Naive thymus-derived CD8-positive, alpha-beta T cell (primary cell): ENCODE measurements at places on chromosomes 16 and 17. TPM values are rescaled to one million over a fixed set of nuclear protein-coding genes. Genes with fewer than 3 reads are reported as not detected.

Gene ZPBP2
- polyA plus RNA-seq = not detected

Gene CACNG4
- polyA plus RNA-seq = not detected

Gene DNAI2
- 0.28 TPM for polyA plus RNA-seq

Gene MYADML2
- polyA plus RNA-seq = not detected

DNA sequence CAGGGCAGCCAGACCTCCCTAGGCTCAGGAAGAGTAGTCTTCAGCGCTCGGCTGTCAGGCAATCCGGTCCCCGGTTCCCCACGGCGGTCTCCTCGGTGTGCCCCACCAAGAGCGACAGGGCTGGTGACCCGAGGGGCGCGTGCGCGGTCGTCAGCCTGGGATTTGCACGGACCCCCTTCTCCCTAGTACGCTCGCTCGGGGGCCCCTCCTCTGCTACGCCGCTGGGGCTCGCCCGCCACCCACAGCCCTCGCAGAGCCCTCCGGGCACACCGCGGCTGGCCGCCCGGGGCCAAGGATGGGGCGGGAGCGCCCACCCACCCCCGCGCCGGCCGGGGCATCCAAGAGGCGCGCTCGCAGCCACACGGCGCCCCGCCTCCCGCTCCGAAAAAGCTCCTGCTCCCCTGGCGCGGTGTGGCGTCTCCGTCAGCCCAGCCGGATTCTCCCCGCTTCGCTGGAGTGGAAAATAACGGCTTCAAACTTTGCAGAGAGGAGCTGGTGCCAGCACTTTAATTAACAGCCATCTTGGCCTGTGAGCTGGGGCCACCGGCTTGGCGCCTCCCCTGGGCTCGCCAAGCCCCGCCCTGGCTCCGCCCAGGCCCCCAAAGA lies 2.1 kb upstream of the C1QL1 start:
- peaks cover 6% of the 10 kb centered on the region for H3K36me3 ChIP-seq
- peak overlapping the region; percentile 79 for H3K4me3 ChIP-seq
- peaks cover 23% of the 10 kb centered on the region for H3K4me1 ChIP-seq
- H3K27me3 ChIP-seq = peaks cover 27% of the 10 kb centered on the region
- no peak for DNase-seq

GRCh38 chr17:52255347-52255746 lies 96.8 kb upstream of the CA10 start:
- no peaks in the 10 kb centered on the region for H3K4me1 ChIP-seq
- H3K36me3 ChIP-seq = no peaks in the 10 kb centered on the region
- no peak overlapping the region for H3K4me3 ChIP-seq

DNA sequence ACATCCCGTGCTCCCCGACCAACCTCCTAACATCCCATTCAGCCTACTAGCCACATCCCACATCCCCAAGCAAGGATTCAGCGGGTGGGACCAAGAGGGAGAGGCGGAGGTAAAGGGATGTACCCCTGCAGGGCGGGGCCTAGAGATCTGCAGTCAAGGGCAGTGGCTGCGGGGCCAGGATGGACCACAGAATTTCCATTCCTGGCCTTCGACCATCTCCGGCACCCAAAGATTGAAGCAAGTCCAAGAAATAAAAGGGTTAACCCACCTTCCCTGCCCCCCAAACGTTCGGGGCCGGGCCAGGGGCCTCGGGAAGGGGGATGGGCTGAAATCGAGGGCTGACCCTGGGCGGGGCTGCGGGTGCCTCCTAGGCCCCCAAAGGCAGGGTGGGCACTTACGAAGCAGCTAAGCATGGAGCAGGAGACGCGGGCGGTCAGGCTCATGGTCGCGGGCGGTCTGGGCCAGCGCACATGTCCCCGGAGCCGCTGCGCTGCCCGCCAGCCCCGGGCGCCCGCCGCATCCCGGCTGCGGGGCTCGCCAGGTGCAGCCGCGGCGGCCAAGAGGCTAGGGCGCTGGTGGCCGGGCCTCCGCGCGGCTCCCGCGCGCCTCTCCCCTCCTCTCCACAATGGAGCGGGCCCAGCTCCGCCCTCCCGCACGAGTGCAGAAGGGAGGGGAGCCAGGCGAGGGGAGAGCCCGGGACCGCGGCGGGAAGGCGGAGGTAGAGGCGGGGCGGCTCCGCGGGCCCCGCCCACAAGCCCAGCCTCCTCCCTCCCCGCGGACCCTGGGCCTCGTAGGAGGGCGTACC lies at the start of gene MTMR4:
TSS of gene MTMR4 (minus strand) at position 674 of the 805 bp plus-strand sequence. CDS start at position 443, 231 bp downstream.
- H3K4me3 ChIP-seq = peak within 1 kb of the TSS; percentile 98
- peak; percentile 77 for DNase-seq
- peak within 1 kb of the TSS; percentile 85 for H3K27ac ChIP-seq
- H3K27me3 ChIP-seq = no peaks in the 10 kb centered on the region
- H3K36me3 ChIP-seq = peaks cover 36% of the 10 kb centered on the region

DNA sequence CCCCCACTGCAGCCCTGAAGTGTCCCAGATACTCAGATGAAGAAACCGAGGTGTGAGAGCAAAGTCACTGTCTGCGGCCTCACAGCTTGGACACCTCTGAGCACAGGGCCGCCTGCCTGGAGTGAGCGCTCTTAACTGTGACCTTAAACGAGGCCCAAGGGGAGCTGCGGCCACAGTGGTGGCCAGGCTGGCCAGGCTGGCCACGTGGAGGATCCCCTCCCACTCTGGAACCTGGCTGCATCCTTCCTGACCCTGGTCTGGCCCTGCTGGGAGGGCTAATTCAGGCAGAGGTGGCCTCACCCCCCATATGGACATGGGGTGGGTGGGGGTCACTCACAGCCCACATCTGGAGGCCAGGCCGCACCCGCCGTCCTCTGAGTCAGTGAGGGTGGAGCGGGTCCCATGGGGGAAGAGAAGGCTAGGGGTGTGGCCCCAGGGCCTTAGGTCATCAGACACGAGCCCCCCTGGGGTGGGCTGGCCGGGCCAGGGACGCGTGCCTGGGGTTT lies 6.6 kb downstream of the VASN start:
- peaks cover 11% of the 10 kb centered on the region for H3K4me1 ChIP-seq
- H3K4me3 ChIP-seq = no peak overlapping the region
- H3K27ac ChIP-seq = no peak overlapping the region
- no peaks in the 10 kb centered on the region for H3K36me3 ChIP-seq
- no peaks in the 10 kb centered on the region for H3K27me3 ChIP-seq
- DNase-seq = no peak

DNA sequence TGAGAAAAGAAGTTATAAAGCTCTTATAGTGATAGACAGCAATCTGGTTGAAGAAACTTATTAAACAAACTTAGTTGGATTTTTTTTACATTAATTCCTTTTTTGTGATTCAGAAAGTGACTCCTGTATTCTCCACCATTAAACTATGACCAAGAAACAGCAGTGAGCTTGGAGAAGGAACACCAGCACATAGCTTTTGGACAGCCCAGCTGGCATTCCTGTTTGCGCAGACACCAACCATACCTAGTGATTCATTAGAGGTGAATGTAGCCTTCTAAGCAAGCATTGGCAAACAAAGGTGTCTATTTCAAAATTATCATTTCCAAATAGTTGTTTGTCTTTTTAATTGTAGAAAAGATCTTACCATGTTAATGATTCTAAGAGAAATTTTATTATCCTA lies 94.4 kb downstream of the STXBP4 start:
- no peak for DNase-seq
- no peak overlapping the region for H3K4me3 ChIP-seq
- no peaks in the 10 kb centered on the region for H3K36me3 ChIP-seq
- no peaks in the 10 kb centered on the region for H3K27me3 ChIP-seq
- H3K27ac ChIP-seq = no peak overlapping the region
- H3K4me1 ChIP-seq = no peaks in the 10 kb centered on the region

GRCh38 chr16:81720973-81721906 lies 57.9 kb upstream of the PLCG2 start:
- DNase-seq = no peak
- no peak overlapping the region for H3K4me3 ChIP-seq
- no peaks in the 10 kb centered on the region for H3K27me3 ChIP-seq
- H3K36me3 ChIP-seq = no peaks in the 10 kb centered on the region
- H3K27ac ChIP-seq = no peak overlapping the region
- H3K4me1 ChIP-seq = peaks cover 38% of the 10 kb centered on the region

GRCh38 chr17:82789051-82789592 lies 37.3 kb downstream of the TBCD start:
- no peaks in the 10 kb centered on the region for H3K36me3 ChIP-seq
- peaks cover 8% of the 10 kb centered on the region for H3K4me1 ChIP-seq
- no peak overlapping the region for H3K27ac ChIP-seq
- H3K4me3 ChIP-seq = no peak overlapping the region
- no peaks in the 10 kb centered on the region for H3K27me3 ChIP-seq

DNA sequence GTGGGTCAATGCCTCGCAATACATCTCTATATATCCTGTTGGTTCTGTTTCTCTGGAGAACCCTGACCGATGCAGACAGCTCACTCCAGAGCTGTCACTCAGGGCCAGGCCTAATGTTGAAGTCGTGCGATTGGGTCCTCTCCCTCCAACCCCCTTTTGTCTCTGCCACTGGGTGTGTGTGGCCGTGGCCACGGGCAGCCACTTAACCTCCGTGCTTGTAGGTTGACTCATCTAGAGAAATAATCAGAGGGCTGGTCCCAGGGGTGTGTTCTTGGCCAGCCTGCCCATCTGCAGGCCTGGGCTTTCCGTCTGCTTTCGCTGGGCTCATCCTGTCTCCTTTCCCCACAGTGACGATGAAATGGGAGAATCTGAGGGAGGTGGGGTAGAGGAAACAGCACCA lies 7.4 kb downstream of the ADAD2 start:
- no peak overlapping the region for H3K4me3 ChIP-seq
- peaks cover 16% of the 10 kb centered on the region for H3K4me1 ChIP-seq
- DNase-seq = no peak
- no peaks in the 10 kb centered on the region for H3K27me3 ChIP-seq
- H3K36me3 ChIP-seq = no peaks in the 10 kb centered on the region

DNA sequence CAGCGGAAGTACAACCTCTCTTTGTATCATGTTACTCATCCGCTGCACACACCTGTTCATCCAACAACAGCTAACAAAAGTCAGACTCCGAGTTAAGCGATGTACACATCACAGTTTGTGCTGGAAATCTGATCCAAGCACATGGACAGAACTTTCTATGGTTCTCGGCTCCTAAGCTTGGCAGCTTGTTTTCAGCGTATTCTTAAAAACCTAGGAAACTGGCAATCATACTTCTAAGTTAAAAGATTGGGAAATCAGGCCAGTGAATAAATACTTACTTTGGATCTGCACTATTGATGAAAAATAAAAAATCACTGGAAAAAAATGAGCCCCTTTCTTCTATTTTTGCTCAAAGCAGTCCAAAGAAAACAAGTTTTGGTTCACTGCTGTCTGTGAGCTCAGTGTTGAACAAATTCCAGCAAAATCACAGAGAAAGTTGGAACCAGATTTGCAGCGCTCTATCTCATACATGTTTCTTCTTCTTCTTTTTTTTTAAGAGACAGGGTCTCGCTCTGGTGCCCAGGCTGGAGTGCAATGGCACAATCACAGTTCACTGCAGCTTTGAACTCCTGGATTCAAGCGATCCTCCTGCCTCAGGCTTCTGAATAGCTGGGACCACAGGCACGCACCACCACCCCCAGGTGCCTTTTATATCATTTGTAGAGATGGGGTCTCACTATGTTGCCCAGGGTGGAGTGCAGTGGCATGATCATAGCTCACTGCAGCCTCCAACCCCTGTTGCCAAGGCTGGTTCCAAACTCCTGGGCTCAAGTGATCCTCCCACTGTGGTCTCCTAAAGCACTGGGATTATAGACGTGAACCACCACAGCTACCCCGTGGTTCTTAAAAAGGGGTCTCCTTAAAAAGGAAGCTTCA lies 71.6 kb upstream of the CREBBP start:
- no peak overlapping the region for H3K27ac ChIP-seq
- H3K4me1 ChIP-seq = no peaks in the 10 kb centered on the region
- H3K36me3 ChIP-seq = no peaks in the 10 kb centered on the region
- H3K4me3 ChIP-seq = no peak overlapping the region
- DNase-seq = no peak

DNA sequence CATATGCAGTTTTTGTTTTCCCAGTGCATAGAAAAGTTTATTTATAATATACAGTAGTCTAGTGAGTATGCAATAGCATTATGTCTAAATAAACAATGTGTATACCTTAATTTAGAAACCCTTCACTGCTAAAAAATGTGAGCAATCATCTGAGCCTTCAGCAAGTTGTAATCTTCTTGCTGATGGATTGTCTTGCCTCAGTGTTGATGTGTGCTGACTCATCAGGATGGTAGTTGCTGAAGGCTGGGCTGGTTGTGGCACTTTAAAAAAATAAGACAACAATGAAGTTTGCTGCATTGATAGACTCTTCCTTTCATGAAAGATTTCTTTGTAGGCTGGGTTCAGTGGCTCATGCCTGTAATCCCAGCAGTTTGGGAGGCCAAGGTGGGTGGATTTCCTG lies 13.9 kb upstream of the CAPNS2 start:
- no peak overlapping the region for H3K27ac ChIP-seq
- no peak overlapping the region for H3K4me3 ChIP-seq
- peaks cover 4% of the 10 kb centered on the region for H3K27me3 ChIP-seq
- DNase-seq = no peak

- no peak overlapping the region for H3K27ac ChIP-seq
- no peak for DNase-seq
- no peak overlapping the region for H3K4me3 ChIP-seq
- H3K36me3 ChIP-seq = no peaks in the 10 kb centered on the region
- no peaks in the 10 kb centered on the region for H3K4me1 ChIP-seq
- H3K27me3 ChIP-seq = peaks cover 2% of the 10 kb centered on the region
Measured at GRCh38 chr17:80507965-80508364, 31.6 kb upstream of the NPTX1 start.

DNA sequence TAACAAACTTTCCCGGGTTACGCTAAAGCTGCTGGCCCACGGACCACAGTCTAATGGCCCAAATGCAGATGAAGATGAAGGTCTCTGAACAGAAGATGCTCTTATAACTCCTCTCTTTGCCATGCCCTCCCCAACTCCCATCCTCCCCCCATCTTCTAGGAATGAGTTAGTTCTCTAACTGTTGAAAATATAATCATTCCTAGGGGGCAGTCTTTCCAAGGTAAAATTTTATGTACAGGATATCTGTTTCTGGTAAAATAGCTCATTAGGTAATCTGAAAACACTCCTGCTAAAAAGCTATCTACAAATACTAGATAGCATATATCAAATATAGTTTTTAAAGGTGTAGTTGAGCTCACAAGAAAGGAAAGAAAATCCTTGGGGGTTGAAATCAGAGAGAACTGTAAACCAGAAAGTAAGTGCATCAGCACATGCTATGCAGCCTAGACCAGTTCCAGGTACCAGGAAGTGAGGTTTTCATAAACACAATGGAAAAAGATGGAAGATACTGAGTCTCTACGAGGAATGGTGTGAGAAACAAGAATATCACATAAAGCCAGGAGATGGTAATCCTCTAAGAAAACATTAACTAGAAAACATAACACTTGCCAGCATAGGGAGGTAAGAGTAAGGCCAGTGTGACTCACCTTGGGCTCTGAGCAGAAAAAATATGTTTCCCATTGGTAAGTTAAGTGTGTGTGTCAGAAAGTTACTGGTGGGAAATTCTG lies 38.1 kb downstream of the CMC2 start:
- H3K36me3 ChIP-seq = no peaks in the 10 kb centered on the region
- H3K4me3 ChIP-seq = no peak overlapping the region
- H3K27me3 ChIP-seq = no peaks in the 10 kb centered on the region
- H3K4me1 ChIP-seq = peaks cover under 1% of the 10 kb centered on the region
- no peak for DNase-seq

- peaks cover 1% of the 10 kb centered on the region for H3K27me3 ChIP-seq
- H3K4me3 ChIP-seq = no peak overlapping the region
- H3K36me3 ChIP-seq = no peaks in the 10 kb centered on the region
- DNase-seq = no peak
- peaks cover 21% of the 10 kb centered on the region for H3K4me1 ChIP-seq
Measured at GRCh38 chr17:42075789-42076188, 22.5 kb downstream of the ZNF385C start.
